ENCODE measurements at places on chromosomes 2 and 18.

DNA sequence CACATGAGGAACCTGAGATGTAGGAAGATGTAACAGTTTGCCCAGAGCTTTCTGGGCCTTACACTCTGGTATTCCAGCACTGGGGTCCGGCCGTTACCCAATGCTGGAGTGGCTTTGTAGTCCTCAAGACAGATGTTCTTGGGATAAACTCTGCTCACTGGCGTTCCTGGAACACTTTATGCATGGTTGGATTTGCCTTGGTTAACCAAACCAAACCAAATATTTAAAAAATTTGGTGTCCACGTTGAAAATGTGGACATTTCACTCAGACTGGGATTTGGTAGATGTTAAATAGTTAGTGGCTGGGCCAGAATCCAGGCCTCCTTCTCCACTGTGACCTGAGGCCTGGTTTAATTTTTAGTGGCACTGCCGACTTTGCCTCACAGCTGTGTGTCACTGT is 81.5 kb downstream of the ACOXL start:
- DNase-seq = no peak

GRCh38 chr18:22101731-22102130 is 67.7 kb upstream of the GATA6 start:
- DNase-seq = no peak

DNA sequence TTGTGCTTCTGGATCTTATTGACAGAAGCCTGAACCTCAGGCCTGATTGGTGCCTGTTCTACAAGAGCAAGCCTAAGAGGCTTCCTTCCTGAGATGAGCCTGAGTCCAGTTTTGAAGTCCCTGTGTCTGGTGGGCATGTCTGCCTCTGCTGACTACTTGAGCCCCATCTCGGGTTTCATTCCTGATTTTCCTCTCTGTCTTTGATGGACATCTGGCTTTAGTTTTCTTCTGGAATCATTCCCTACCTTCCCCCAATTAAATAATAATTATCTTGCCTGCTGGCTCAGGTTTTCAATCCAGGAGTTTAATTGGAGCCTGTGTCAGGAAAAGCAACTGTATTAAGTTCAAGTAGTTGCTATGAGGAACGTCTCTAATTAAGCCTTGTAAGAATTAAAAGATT is 135.5 kb upstream of the MC4R start:
- DNase-seq = no peak

- DNase-seq = no peak
These were observed 228.5 kb upstream of the ZEB2 start for GRCh38 chr2:144748443-144748842.

GRCh38 chr2:112074506-112074905 is 19.4 kb downstream of the TMEM87B start:
- DNase-seq = no peak

DNA sequence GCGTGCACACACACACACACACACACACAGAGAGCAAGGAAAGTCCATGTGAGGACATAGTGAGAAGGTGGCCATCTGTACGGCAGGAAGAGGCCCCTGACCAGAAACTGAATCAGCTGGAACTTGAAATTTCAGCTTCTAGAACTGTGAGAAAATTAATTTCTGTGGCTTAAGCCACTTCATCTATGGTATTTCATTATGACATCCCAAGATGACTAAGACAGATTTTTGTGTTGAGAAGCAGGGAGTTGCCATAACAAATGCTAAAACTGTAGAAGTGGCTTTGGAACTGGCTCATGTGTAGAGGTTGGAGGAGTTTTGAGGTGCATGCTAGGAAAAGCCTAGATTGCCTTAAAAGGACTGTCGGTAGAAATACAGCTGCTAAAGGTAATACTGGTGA is 63.4 kb upstream of the ZBTB7C start:
- DNase-seq = no peak

- no peak for DNase-seq
These were observed 246.2 kb downstream of the HNMT start for GRCh38 chr2:138210487-138210886.

DNA sequence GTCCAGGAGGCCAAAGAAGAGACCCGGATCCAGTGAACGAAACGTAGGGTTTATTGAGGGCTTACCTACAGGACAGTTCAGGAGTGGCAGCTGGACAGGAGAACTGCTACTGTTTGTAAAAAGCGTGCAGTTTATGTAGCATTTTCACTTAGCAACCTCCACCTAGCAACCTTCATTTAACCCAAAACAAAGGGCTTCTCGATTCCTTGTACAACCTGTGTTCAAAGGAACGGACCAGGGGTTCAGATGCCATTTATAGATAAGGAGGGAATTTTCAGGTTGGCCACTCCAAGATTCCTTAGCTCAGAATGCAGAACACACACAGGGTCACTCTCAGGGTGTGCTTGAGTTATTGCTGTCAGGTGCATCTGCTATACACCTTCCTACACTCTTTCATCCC is 65.1 kb upstream of the YWHAQ start:
- DNase-seq = no peak

DNA sequence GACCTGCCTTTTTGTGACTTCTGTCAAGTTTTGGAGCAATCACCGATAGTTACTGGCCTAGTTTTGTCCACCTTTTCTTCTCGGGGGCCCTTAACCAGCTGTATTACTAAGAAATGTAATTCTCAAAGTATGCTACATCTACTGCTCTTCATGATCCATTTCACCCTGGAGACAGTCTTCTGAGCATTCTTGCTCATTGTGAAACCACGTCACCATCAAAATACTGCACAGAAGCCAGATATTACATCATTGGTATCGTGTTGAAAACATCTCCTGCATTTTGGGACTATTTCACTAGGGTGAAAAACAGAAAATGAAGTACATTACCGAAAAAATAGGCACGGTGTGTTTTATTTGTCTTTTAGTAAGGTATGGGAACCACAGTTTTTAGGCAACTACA is 11.7 kb downstream of the LYPD6B start:
- no peak for DNase-seq

DNA sequence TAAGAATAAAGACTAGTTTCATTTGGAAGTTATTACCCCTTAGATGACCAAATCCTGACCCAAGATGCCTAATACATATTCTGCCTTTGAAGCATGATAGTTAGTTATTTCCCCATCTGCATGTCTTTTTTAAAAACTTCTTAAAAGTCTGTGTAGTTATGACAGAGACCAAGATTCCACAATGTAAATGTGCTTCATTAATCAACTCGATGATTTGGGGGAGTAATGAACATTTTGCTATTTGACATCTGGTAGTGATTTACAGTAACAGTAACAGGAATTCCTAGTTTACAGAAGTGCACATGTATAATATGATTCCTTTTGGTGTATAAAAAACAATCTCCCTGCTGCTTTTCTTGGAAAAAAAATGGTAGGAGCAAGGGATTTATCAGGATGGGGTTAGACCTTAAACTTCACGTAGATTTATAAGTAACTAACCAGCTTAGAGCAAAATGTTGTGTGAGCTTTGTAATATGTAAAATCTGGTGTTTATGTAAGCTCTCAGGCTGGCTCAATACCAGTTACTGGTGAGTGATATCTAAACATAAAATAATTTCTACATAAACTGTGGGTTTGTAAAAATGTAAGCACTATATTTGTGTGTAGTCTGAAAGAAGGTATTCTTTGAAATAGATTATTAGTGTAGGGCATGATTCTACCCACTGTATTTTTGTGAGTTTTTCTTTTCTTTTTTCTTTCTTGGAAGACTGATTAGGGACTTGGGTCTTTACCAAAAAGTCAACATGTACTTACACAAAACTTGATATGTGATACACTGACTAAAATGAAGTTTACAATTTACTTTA is 641.6 kb downstream of the EPHA4 start:
- no peak for DNase-seq

GRCh38 chr2:33788044-33788443 is 188.9 kb upstream of the FAM98A start:
- DNase-seq = no peak

GRCh38 chr2:128520791-128521190 is 202.1 kb upstream of the HS6ST1 start:
- DNase-seq = no peak

DNA sequence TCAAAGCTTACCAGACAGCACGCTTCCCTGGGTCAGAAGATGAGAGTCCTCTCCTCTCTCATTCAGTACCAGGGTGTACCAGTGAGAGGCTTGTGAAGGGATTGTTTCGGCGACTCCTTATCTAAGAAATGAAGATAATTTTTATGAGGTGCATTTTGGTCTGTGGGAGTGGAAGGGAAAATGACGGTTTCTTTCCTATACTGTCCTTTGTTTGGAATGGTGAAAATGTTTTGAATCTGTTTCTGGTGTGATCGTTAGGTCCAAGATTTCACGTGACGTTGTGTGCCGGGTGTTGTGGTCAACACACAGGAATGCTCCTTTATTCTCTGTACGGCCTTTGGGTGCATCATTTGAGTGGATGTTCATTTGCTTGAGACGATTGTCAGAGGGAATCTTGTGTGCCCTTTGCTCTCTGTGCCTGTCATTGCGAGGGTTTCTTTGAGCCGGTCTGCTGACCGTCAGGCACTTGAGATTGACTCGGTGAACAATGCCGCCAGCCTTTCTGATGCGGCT is 183.5 kb downstream of the AGAP1 start:
- no peak for DNase-seq
